Renal cortical epithelial cell (primary cell): ENCODE measurements at places on chromosomes 5 and 9. TPM values are rescaled to one million over a fixed set of nuclear protein-coding genes. Genes with fewer than 3 reads are reported as not detected.

Gene CMYA5
- total RNA-seq: 2.8 TPM in 1 of 2 replicates, not detected in the other

Gene ADAMTS12
- total RNA-seq: 2.3 and 6.3 TPM in 2 replicates

Gene DNAH5
- 3.6 and 7.7 TPM in 2 replicates for total RNA-seq

Gene OTP
- not detected in 2 replicates for total RNA-seq

Gene PCDHGA5
- under 0.01 and 1.3 TPM in 2 replicates for total RNA-seq

Gene PARP8
- 25.9 and 28.6 TPM in 2 replicates for total RNA-seq

Gene PDE6A
- total RNA-seq: 0.10 TPM in 1 of 2 replicates, not detected in the other

Gene ENDOG
- total RNA-seq: 31.3 and 33.9 TPM in 2 replicates

Gene GARIN3
- not detected in 2 replicates for total RNA-seq

Gene STK32A
- total RNA-seq: 0.69 and 3.0 TPM in 2 replicates

Gene HMMR
- 1.4 and 18.9 TPM in 2 replicates for total RNA-seq

Gene CAMLG
- 27.8 and 34.9 TPM in 2 replicates for total RNA-seq

Gene RASGEF1C
- total RNA-seq: not detected in 2 replicates

Gene DIPK1B
- total RNA-seq: 0.52 and 4.0 TPM in 2 replicates

Gene CSF1R
- not detected in 2 replicates for total RNA-seq

Gene SNX2
- 84.2 and 101 TPM in 2 replicates for total RNA-seq

Gene ARHGEF39
- 0.25 and 9.9 TPM in 2 replicates for total RNA-seq

Gene NPR3
- 2.8 and 16.0 TPM in 2 replicates for total RNA-seq

Gene FLT4
- total RNA-seq: 0.35 and 0.55 TPM in 2 replicates

Gene SYK
- total RNA-seq: 7.9 and 11.8 TPM in 2 replicates

Gene IFNA21
- total RNA-seq: not detected in 2 replicates

Gene ENTR1
- total RNA-seq: 30.4 and 54.5 TPM in 2 replicates

Gene CNTLN
- 6.1 and 9.5 TPM in 2 replicates for total RNA-seq

Gene TLR4
- total RNA-seq: 0.70 and 2.1 TPM in 2 replicates

Gene DMRT3
- total RNA-seq: not detected in 2 replicates

Gene ALG2
- total RNA-seq: 46.7 and 54.6 TPM in 2 replicates

Gene SLC36A3
- total RNA-seq: not detected in 2 replicates

Gene SPINK6
- total RNA-seq: not detected in 2 replicates

Gene ZDHHC11B
- not detected in 2 replicates for total RNA-seq

Gene RNF130
- total RNA-seq: 29.7 and 58.5 TPM in 2 replicates

Gene TNC
- 215 and 425 TPM in 2 replicates for total RNA-seq

Gene CDH18
- not detected in 2 replicates for total RNA-seq

Gene S1PR3
- total RNA-seq: 1.8 and 4.5 TPM in 2 replicates

Gene MEIKIN
- total RNA-seq: not detected in 2 replicates

Gene GLRA1
- not detected in 2 replicates for total RNA-seq

Gene MRNIP
- 10.8 and 26.5 TPM in 2 replicates for total RNA-seq

Gene TMEM141
- 29.9 and 115 TPM in 2 replicates for total RNA-seq

Gene PRDM9
- total RNA-seq: not detected in 2 replicates

Gene SH2D3C
- total RNA-seq: 0.05 and 0.17 TPM in 2 replicates

Gene ARID3C
- total RNA-seq: not detected in 2 replicates

Gene RETREG1
- 123 and 175 TPM in 2 replicates for total RNA-seq

Gene HOMER1
- total RNA-seq: 10.6 and 26.2 TPM in 2 replicates

Gene PROB1
- 0.52 and 2.8 TPM in 2 replicates for total RNA-seq

Gene SURF4
- 284 and 363 TPM in 2 replicates for total RNA-seq

Gene PCDHA13
- total RNA-seq: 0.69 and 2.2 TPM in 2 replicates

Gene PTCD2
- total RNA-seq: 6.9 and 9.4 TPM in 2 replicates

Gene CKMT2
- total RNA-seq: 1.4 and 2.8 TPM in 2 replicates
